ENCODE measurements at places on chromosomes 7 and 10.

GRCh38 chr10:108363576-108363975, 1199.1 kb upstream of the SORCS1 start:
- no peaks in the 10 kb centered on the region for H3K36me3 ChIP-seq
- no peak overlapping the region for H3K4me3 ChIP-seq
- no peak for DNase-seq
- no peaks in the 10 kb centered on the region for H3K4me1 ChIP-seq

DNA sequence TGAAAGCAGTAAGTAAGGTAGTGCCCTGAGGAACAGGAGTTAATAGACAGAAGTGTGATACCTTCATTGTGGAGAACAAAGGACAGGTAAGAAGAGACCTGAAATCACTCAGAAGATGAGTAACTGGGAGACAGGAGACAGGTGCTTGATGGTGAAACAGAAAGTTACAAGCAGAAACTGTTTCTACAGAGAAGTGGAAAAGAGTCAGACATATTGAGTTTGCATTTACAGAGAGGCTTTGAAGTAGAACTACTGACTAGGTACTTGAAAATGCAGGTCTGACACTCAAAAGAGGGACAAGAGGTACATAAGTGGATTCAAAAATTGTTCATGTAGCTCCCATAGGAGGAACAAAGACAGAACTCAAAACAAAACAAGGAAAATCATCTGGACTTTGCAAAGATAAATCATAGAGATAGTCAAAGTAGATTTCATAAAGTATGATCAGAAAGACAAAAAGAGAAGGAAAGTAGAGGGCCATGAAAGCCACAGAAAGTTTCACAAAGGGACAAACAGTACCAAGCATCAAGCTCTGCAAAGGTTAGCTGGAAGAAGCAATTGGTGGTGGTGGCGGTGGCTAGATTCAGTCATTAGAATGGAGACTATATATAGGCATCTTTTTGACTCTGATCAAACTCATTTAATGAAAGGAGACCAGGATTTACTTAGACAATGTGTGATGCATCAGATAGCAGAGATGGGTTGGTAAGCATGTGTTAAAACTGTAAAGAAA, 198.4 kb downstream of the PCLO start:
- no peaks in the 10 kb centered on the region for H3K4me1 ChIP-seq
- H3K36me3 ChIP-seq = no peaks in the 10 kb centered on the region
- H3K4me3 ChIP-seq = no peak overlapping the region
- DNase-seq = no peak

DNA sequence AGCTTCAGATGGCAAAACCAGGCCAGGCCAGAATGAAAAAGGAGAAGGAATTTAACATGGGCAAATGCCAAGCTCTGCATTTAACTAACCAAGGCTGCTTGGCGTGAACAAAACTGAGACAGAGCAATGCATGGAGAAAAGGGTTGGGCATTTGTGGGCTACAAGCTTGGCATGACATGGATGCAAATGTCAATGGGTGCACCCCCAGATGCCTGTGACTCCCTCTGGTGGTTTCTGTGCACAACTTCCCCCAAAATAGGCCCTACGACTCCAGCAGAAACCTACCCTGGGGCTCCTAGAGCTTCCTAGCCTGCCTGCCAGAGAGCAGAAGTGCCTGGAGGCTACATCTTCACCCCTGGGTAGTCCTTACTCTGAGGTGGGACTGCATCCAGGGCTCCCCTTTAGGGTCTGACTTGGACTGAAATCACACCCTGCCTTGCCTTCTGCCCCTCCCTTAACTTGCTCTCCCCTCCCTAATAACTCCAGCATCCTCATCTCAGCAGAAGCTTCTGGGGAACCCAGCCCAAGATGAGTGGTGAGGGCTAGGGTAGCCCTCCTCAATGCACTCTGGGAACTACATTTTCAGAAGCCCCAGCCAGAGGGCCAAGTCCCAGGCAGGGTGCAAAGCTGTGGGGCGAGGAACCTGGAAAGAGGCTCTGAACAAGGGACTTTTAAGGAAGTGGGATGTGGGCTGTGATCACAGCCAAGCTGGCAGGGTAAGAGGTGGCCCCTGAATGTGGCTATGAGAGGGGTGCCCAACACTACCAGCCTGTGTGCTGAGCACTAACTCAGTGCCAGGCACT, 11.3 kb downstream of the GPRIN2 start:
- peaks cover 2% of the 10 kb centered on the region for H3K4me1 ChIP-seq
- no peak overlapping the region for H3K27ac ChIP-seq
- peaks cover 2% of the 10 kb centered on the region for H3K36me3 ChIP-seq
- no peak overlapping the region for H3K4me3 ChIP-seq

DNA sequence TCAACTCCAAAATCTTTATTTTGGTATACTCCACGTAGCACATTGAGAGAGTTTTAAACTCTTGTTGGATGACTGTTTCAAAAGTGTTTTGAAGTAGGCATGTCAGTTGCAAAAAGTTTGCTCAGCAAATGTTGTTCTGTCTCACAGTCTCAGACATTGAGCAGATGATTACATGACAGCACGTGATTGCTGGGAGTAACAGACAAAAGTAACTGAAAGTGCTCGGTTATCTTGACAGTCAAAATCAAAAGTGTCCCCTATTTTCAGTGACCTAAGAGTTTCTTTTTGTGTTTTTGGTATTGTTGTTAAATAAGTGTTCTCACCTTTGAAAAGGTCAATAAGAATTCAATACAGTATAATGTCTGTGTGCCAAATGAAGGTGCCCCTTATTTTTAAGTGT, 84.3 kb downstream of the CFTR start:
- H3K36me3 ChIP-seq = no peaks in the 10 kb centered on the region
- no peak overlapping the region for H3K4me3 ChIP-seq
- H3K27ac ChIP-seq = no peak overlapping the region
- no peak for DNase-seq
- no peaks in the 10 kb centered on the region for H3K4me1 ChIP-seq

GRCh38 chr7:2758673-2759616, 70.9 kb downstream of the AMZ1 start:
- H3K4me3 ChIP-seq = no peak overlapping the region
- DNase-seq = no peak
- no peaks in the 10 kb centered on the region for H3K27me3 ChIP-seq
- peak overlapping the region; percentile 86 for H3K27ac ChIP-seq
- peaks cover 11% of the 10 kb centered on the region for H3K4me1 ChIP-seq

- H3K4me3 ChIP-seq = no peak overlapping the region
- no peak overlapping the region for H3K27ac ChIP-seq
- DNase-seq = no peak
- no peaks in the 10 kb centered on the region for H3K27me3 ChIP-seq
Observed at GRCh38 chr7:151405588-151405987, 4.2 kb downstream of the WDR86 start.

- no peaks in the 10 kb centered on the region for H3K36me3 ChIP-seq
- DNase-seq = no peak
- H3K4me3 ChIP-seq = no peak overlapping the region
- H3K27ac ChIP-seq = no peak overlapping the region
Observed at GRCh38 chr7:47249361-47249760, 332.6 kb downstream of the TNS3 start.

- H3K4me3 ChIP-seq = no peak overlapping the region
- no peak overlapping the region for H3K27ac ChIP-seq
- H3K27me3 ChIP-seq = no peaks in the 10 kb centered on the region
Observed at GRCh38 chr10:44725404-44725803, 185.7 kb upstream of the TMEM72 start.

DNA sequence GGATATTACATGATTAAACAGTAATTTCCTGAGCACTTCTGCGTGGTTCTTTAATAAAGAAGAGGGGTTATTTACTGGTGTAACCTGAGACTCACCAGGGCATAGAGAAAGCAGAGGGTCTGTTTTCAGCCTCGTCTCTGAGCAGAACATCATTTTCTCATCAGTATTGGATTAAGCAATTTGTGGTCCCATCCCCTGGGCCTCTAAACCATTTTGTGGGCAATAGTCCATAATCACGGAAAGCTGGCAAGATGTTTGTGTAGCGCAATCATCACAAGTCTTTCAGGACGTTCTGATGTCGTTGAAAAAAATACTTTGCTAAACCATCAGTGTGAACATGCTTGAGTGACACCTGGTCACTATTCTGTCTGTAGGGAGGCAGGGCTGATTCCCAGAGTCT, 37.1 kb upstream of the SEC61G start:
- no peak overlapping the region for H3K4me3 ChIP-seq
- H3K4me1 ChIP-seq = no peaks in the 10 kb centered on the region
- no peak overlapping the region for H3K27ac ChIP-seq
- no peaks in the 10 kb centered on the region for H3K36me3 ChIP-seq
- DNase-seq = no peak
- H3K27me3 ChIP-seq = peaks cover 20% of the 10 kb centered on the region

DNA sequence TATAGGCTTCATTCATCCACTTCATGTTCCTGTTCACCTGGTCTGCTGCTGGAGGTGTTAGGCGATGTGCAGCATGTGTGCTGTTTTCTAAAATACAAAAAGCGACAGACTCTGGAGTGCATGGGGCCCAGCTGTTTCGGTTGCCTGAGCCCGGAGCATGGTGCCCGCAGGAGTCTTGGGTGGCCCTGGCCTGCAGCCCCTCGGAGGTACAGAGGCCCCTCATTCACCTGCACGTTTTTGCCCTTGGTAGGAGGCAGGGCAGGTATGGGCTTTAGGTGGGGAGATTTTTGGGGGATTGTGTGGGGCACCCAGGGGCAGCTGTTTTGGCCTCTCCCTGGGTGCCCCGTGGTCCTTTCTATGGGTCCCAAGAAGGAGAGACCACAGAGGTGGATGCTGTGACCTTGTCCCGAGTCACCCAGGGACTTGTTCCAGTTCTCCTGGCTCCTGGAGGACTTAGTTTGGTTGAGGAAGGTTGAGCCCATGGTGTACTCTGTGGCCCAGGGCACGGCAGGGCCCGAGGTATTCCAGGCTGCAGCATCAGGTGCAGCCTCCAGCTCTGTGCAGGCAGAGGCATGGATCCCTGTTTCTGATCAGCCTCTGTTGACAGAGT, 130.7 kb downstream of the TRRAP start:
- DNase-seq = no peak
- H3K27ac ChIP-seq = no peak overlapping the region
- no peak overlapping the region for H3K4me3 ChIP-seq
- peaks cover 95% of the 10 kb centered on the region for H3K36me3 ChIP-seq

GRCh38 chr7:12207046-12207445, 4.0 kb upstream of the TMEM106B start:
- H3K27ac ChIP-seq = no peak overlapping the region
- H3K36me3 ChIP-seq = no peaks in the 10 kb centered on the region
- H3K27me3 ChIP-seq = peaks cover 9% of the 10 kb centered on the region
- peaks cover 13% of the 10 kb centered on the region for H3K4me1 ChIP-seq

GRCh38 chr10:78981970-78982281, 86.8 kb upstream of the ZMIZ1 start:
- no peaks in the 10 kb centered on the region for H3K27me3 ChIP-seq
- H3K4me3 ChIP-seq = no peak overlapping the region
- H3K4me1 ChIP-seq = peaks cover 12% of the 10 kb centered on the region
- no peak for DNase-seq
- no peak overlapping the region for H3K27ac ChIP-seq

All from naive thymus-derived CD8-positive, alpha-beta T cell (primary cell).